ENCODE measurements at places on chromosomes 1 and 21. TPM values are rescaled to one million over a fixed set of nuclear protein-coding genes. Genes with fewer than 3 reads are reported as not detected.

Gene UBXN11
- total RNA-seq: 14.2 TPM

Gene FGR
- total RNA-seq: 0.07 TPM

Gene SLC45A3
- total RNA-seq: 1.5 TPM

Gene DNASE2B
- not detected for total RNA-seq

Gene TMEM125
- not detected for total RNA-seq

Gene MTARC1
- not detected for total RNA-seq

Gene FCGR3A
- total RNA-seq: not detected

Gene C1orf141
- total RNA-seq: not detected

All from activated T-helper 2 cell treated with anti-CD3 and anti-CD28 coated beads, Interferon-gamma antibody, Interleukin-2, Interleukin-4, amounts not matched to agents 10 μg/mL and 5 μg/mL and 100 μg/mL, durations not matched to agents 14 hours and 24 hours and 36 hours (primary cell).